Panc1 (cell line): ENCODE measurements at places on chromosomes 3 and 15. TPM values are rescaled to one million over a fixed set of nuclear protein-coding genes. Genes with fewer than 3 reads are reported as not detected.

DNA sequence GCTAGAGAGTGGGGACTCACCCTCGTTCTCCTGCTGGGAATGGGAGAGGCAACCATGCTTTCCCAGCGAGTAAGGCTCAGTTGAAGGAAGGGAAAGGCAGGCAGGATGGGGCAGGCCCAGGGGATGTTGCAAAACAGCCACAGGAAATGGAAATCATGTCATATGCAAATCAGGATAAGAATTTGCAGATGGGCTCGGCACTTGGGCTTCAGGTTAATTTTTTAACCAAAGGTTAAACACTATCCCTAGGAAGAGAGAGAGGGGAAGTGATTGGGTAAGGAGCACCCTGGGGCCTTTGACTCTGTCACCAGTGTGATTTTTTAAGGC, 14.6 kb upstream of the PLA2G4E start:
- DNase-seq: no peak

SMCO1 gene
- not detected for total RNA-seq

DNA sequence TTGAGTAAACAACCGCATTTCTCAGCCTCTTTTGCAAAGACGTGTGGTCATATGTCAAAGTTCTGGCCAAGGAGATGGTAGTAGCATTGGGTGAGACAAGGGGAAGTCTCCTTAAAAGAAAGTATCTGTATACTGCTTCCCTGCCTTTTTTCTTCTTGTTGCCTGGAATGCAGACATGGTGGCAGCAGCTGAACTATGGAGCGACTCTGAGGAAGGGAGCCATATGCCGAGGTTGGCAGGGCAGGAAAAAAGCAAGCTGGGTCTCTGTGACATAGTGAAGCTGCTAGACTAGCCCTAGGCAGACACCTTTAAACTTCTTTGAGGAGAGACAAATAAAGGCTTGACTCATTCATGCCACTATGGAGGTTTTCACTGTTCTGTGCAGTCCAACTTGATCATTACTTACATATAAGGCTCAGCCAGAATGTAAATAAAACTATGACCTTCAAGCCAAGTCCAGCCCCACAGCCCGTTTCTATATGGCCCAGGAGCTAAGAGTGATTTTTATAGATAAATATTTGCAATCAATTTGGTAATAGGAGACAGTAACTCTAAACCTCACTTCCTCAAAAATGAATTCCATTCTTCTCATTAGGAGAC, 30.6 kb upstream of the PRICKLE2 start:
- no peak for DNase-seq

GRCh38 chr3:47636225-47636624, 57.6 kb upstream of the CSPG5 start:
- no peak for DNase-seq

SENP2 gene
- 52.7 TPM for total RNA-seq

- DNase-seq: no peak
These were observed 6.4 kb downstream of the CELSR3 start for GRCh38 chr3:48656061-48656840.

- no peak for DNase-seq
These were observed 74.0 kb upstream of the CCNL1 start for GRCh38 chr3:157233923-157234322.

- no peak for DNase-seq
These were observed 133.4 kb upstream of the WNT5A start for GRCh38 chr3:55620351-55621025.

GRCh38 chr3:59862686-59863085, 812.9 kb upstream of the CFAP20DC start:
- no peak for DNase-seq

DNA sequence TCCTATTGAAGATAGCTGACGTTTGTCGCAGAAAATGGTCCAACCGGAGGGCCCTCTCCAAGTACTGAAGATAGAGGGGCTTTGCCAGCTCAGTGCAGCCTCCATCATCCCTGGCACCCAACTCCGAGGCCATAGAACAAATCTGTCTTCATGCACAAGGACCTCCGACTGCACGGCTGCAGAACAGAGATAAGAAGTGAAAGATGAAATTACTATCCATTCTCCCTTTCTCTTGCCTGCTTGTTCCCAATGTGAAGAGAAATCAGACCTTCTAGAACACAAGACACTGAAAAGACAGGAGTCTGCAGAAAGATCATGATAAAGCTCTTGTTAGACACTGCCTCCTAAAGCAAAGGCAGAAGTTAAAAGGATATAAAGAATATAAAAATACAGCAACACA, 19.9 kb downstream of the INO80 start:
- no peak for DNase-seq

GRCh38 chr3:110752307-110752706, 319.3 kb upstream of the NECTIN3 start:
- DNase-seq: no peak

DNA sequence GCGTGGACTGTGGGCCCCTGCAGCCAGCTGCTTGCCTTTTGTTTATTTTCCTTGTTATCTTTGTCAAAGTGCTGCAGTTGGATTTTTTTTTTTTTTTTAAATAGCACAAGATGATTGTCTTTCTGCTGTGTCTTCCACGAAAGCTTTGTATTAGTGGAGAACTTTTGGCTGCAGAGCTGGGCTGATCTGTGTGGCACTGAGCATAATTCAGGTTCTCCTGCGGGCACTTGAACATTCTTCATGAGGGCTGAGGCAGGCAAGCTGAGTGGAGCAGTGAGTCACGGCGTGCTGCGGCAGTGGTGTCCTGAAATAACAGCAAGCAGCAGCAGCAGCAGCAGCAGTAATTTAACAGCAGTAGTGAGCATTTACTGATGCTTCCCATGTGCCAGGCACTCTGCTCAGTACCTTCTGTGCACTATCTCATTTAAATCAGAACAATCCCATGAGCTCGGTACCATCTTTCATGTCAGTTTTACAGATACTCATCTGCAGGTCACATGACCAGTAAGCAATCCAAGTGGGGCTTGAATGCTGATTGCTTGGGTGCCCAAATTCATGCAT, 45.8 kb downstream of the MITF start:
- DNase-seq: no peak

DNA sequence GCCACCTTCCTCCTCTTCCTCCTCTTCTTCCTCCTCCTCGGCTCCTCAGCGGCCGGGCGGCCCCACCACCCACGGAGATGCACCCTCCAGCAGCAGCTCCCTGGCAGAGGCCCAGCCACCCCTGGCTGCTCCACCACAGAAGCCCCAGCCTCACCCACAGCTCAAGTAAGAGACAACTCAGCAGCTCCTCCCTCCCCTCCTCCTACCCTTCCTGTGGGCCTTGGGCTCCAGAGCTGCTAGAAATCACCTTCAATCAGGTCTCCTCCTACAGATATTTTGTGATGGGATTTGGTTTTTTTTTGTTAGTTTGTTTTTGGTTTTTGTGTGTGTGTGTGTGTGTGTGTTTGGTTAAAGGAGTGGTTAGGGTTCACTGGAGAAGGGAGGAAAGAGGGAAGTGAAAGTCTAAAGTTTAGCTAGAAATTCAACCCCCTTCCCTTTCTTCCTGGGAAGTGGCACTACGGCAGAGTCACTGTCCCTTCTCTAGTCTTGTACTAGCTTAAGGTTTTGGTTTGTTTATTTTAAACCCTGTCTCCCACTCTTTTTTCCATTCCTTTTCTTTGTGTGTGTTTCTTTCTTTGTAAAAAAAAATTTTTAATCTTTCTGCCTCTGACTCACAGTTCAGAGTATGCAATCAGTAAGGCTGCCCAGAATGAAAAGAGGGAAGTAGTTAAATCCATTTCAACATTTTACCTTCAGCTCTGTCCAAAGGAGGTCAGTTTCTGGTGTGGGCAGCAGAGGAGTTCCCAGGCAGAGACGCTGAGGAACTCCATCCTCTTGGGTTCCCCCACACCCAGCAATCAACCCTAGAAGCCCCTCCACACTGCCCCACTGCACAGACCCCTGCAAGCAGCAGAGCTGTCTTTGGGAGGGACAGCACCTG, 29.0 kb upstream of the TIMP4 start:
- DNase-seq: no peak

DNA sequence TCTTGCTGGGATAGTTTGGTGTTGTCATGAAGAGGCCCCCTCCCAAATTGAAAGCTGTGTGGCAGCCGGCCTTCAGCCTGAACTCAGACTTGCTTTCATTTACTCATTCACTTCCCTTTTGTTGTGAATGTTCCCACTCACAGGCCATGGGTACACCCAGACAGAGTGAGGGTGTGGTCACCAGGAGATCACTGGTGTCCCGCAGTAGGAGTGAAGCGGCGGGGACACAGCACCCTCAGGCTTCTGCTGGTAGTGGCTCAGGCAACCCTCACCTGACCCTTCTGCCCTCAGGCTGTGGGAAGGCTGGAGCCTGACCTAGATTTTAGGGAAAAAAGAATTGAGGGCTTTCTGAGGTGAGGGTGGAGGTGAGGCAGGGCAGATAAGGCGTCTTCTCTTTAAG, 244.4 kb downstream of the SOX2 start:
- no peak for DNase-seq
